ENCODE measurements at places on chromosomes 4 and X. TPM values are rescaled to one million over a fixed set of nuclear protein-coding genes. Genes with fewer than 3 reads are reported as not detected.

The ANKRD50 gene
- 27.0 TPM for total RNA-seq

The KLB gene
- total RNA-seq = 0.43 TPM

The AKAP17A gene
- 52.7 TPM for total RNA-seq

The AGTR2 gene
- total RNA-seq = not detected

The SYP gene
- 11.4 TPM for total RNA-seq

The SPANXA1 gene
- total RNA-seq = not detected

The FRMD7 gene
- not detected for total RNA-seq

The MSANTD1 gene
- 2.1 TPM for total RNA-seq

The LRCH2 gene
- total RNA-seq = 16.9 TPM

The FAM120C gene
- total RNA-seq = 14.0 TPM

The IL15 gene
- 0.98 TPM for total RNA-seq

The STK26 gene
- total RNA-seq = 65.2 TPM

All from progenitor cell of endocrine pancreas (in vitro differentiated cells).